Activated CD8-positive, alpha-beta memory T cell treated with anti-CD3 and anti-CD28 coated beads for 1 hour (primary cell): ENCODE measurements at places on chromosomes 11 and 22.

DNA sequence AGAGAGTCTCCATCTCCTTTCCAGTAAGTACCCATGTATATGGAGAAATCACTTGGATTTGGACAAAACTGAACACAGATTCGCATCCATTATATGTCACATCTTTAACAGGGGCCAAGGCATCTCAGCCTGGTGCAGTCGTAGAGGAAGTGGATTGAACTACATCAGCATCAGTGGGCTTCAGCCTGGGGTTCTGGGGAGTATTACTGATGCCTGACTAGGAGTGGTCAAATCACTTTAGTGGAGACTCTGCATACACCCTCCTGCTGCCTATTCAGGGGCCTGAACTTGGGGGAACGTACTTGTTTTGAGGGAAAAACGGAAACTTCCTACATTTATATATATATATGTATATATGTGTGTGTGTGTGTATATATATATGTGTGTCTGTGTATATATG lies 72.8 kb downstream of the GAB4 start:
- no peak for DNase-seq

GRCh38 chr11:17513853-17514252 lies 30.4 kb downstream of the USH1C start:
- no peak for DNase-seq

GRCh38 chr22:48555606-48556005 lies 1272.1 kb downstream of the BRD1 start:
- no peak for DNase-seq

DNA sequence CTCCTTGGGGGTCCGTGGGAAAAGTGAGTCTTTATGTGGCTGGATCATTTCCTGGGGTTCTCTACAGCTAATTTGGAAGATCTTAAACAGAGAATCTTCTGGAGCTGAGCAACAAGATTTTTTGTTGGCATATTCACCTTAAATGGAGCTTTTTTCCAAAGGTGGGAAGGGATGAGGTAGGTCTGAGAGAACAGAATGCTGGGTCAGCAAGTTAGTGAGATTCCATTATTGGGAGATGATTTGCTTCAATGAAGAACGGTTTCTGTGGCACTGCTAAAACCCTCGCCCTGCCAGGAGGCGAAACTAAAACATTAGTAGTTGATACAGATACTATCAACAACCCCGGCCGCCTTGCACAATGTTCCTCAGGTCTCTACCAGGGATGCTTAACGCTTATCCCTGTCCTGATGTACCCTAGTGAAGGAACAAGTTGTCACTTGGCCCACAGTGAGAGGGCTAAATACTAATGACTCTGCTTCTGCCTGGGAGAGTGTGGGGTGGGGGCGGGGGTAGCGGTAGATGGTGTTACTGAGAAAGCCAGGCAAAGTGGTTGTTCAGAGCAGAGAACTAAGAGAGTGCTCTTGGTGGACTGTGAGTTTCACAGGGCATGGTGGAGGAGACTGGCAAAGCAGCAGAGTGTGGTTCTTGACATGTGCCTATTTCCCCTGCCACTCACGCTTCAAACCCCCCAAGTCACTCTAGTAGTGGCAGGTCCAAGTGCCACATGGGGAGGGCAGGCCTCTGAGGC lies 63.7 kb upstream of the CYP2D6 start:
- DNase-seq: no peak

GRCh38 chr11:119625206-119625978 lies 103.6 kb downstream of the NECTIN1 start:
- no peak for DNase-seq
